Stimulated activated CD4-positive, alpha-beta T cell treated with anti-CD3 and anti-CD28 coated beads, Interleukin-1b, Interleukin-23, amount 100 ng/mL, for 48 hours (primary cell): ENCODE measurements at places on chromosomes 11 and 22.
A peak's percentile ranks its signal among the peaks of the same experiment; 100 is the strongest.

GRCh38 chr11:67519726-67520125 lies 3.5 kb downstream of the CABP2 start:
- no peak for DNase-seq

GRCh38 chr11:82003671-82004515 lies 729.8 kb downstream of the FAM181B start:
- peak; percentile 46 for DNase-seq

GRCh38 chr11:11498195-11498594 lies 123.6 kb downstream of the GALNT18 start:
- no peak for DNase-seq

DNA sequence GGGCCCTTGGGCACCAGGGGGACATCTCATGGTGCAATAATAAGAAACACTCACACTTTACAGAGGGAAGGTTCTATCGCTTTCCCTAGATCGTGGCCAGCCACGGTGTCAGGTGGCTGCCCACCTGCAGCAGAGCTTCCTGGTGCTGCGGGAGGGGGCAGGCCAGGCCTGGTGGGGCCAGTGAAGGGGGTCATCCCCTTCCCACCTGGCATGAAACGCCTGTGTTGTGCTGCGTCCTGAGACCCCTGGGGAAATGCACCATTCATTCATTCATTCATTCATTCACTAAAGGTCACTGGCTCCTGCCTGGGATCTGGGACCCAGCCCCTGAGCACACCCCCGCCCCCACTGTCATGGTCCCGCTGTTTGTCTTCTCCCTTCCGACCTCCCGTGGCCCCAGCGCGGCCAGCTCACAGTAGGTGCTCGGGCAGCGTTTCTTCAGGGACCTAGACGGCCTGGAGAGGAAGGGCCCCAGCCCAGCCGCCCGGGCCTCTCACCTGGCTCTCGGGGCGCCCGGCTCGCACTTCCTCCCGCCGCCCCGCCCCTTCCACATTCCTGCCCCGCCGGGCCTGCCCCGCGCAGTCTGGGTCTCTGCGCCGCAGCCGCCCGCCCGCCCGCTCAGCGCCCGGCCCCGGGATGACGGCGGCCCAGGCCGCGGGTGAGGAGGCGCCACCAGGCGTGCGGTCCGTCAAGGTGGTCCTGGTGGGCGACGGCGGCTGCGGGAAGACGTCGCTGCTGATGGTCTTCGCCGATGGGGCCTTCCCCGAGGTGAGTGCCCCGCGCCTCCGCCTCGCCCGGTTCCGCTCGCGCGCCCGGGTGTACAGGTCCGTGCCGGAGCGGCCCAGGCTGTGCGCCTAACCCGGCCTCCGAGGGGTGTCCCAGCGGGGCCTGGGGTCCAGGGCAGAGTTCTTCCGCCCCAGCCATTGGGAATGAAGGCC lies at the start of gene RHOD:
RHOD (plus strand) TSS at position 581 of the 938 bp plus-strand sequence; CDS start at position 637, 56 bp downstream.
- no peak for DNase-seq

- DNase-seq = no peak
These were observed 12.1 kb upstream of the ELFN2 start for GRCh38 chr22:37439347-37439746.

DNA sequence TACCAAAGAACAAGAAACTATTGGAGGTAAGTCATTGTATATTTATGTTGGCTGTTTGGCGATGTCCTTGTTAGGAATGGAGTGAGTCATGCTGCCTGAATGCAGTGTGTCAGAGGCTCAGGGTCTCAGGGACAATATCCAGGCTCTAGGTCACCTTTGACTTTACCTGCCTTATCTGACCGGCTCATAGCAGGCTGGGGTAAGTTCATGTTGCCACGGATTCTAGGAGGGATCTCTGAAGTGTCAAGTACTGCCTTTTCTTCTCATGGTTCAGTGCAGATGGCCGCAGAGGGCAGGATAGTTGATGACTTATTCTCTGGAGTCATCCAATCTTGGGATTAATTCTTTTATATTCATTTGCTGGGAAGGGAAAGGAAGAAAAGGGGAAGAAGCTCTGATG lies 53.2 kb downstream of the SPON1 start:
- no peak for DNase-seq

DNA sequence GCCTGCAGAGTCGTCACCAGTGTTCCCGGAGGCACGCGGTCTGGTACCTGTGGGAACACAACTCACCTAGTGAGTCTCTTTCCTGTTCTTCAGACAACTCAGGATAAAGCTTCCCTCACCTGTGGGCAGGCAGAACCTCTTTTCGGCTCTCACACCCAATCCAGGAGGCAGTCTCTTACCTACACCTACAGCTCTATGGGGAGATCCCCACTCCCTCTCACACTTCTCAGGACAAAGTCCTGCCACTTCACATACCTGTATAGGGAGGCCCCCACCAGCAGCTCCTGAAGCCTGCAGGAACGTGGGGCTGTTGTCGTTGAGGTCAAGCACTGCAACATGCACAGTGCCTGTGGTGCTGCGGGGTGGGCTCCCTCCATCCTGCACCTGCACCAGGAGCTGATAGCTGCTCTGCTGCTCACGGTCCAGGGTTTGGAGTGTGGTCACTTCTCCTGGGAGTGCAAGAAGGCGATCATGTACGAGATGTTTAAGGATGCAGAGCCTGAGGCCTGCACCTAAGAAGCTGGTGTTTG lies 12.2 kb upstream of the TPP1 start:
- DNase-seq = no peak

- DNase-seq = no peak
These were observed 200.5 kb upstream of the LRRC4C start for GRCh38 chr11:41659985-41660384.

GRCh38 chr11:120302001-120302805 lies 22.9 kb upstream of the TLCD5 start:
- no peak for DNase-seq

GRCh38 chr11:102572554-102573220 lies 42.1 kb upstream of the MMP7 start:
- no peak for DNase-seq

DNA sequence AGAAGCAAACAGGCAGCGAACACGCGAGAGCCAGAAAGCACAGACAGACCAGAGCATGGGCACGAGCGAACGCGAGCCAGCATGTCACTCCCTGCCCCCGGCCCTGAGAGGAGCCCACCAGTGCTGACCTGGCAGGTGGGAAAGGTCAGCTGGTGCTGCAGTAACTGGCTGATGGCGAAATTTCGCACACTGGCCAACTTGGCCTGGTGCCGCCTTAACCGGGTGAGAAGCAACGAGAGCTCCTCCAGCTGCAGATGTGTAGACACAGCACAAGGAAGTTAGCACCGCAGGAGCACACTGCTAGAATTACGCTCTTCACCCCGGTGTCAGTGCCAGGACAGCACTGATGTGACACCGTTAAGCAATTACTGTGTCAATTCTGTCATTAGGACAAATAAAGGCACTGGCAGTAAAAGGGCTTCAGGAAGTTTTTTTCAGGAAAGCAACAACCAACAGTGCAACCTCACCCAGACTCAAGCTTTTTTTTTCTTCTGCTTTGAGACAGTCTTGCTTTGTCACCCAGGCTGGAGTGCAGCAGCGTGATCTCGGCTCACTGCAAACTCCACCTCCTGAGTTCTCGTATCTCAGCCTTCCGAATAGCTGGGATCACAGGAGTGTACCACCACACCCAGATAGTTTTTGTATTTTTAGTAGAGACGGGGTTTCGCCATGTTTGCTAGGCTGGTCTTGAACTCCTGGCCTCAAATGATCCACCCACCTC lies 76.8 kb downstream of the C11orf58 start:
- DNase-seq = no peak

GRCh38 chr11:27545035-27545434 lies 38.5 kb upstream of the LIN7C start:
- DNase-seq = no peak

GRCh38 chr11:18775492-18776292 lies 15.9 kb downstream of the PTPN5 start:
- peak; percentile 67 for DNase-seq

DNA sequence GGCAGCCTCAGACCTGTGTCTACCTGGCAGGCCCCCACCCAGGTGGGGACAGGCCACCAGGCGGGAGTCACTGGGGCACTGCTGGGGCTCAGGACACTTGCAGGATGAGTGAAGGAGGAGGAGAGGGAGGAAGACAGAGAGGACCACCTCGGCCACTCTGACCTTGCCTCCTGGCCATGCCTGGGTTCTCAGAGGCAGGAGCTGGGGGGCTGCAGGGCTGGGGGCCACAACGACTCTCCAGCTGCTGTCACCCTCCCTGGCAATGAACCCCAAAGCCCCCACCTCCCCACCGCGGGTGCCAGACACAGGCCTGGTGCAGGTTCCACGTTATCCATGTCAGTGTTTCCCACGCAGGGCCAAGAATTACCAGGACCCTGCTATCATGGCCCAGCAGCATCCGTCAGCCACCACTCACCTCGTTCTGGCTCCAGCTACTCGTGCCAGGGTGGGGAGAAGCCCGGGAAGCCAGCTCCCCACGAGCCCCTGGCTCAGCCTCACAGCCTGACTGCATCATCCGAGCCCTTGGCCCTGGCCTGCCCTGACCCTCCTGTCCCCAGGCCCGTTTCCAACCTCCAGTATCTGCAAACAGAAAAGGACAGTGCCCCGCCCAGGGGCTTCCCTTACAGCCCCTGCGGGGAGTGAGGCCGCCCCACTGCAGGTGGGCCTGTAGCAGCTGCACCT lies 62.4 kb downstream of the BRD1 start:
- no peak for DNase-seq

- DNase-seq = no peak
These were observed 29.1 kb upstream of the APLNR start for GRCh38 chr11:57266157-57266556.

DNA sequence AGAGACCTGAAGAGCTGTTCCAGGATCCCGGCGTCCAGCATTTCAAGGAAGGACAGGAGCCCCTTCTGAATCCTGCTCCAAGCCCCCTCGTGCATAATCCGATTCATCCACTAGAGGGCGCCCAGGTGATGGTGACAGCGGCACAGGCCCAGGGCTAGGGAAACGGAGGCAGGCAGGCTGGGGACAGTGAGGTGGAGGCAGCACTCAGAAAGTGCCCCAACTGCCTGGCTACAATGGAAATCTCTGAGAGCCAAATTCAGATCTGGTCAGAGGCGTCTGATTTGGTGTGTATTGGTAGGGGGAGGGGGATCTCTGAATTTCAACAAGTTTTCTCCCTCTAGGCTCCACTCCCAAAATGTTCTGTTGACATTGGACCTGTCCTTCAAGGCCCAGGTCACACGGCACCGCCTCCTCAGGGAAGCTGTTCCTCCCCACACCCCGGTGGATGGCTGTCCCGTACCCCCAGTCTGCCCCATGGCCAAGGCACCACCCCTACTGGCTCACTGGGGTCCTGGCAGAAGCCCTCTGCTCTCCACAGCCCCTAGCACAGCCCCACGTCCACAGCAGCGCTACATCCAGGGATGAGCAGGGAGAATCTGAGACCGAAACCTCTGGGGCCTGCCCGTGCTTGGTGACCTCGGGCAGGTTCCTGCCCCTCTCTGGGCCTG lies 142.9 kb downstream of the CRYBB2 start:
- peak; percentile 63 for DNase-seq

GRCh38 chr22:38565441-38565840 lies 4.5 kb downstream of the DMC1 start:
- DNase-seq = no peak

DNA sequence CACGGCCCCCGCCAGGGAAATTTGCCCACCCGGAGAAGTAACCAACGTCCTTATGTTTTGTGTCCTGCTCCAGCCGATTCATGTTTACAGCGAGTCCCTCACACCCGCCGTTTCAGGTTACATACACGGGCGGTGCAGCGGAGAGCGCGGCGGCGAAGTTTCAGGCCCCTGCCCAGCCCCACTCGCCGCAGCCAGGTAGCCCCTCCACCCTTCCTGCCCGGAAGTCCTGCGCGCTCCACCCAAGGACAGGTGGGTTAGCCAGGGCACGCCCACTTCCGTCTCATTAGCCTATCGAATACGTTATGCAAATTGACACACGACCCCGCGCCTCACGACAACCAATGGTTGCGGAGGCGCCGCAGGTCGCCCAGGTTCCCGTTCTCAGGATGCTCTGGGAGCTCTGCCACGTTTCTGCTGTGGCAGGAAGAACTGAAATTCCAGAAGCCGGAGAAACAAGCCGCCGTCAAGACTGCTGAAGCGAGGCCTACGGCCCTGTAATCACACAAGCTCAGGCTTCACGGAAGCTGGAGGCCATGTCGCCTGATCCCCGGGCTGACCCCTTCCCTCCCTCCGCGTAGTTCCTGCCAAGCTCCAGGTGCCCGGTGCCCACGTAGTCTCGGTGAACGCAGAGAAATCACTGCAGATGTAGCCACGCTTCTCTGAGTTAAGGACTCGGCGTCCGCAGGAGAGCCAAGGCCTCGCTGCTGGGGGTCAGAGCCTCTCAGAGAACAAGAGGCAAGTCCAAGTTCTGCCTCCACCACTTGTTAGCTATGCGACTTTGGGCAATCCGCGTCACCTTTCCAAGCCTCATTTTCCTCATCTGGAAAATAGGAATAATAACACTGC lies 22.4 kb upstream of the MYH9 start:
- DNase-seq = peak; percentile 74

- DNase-seq = no peak
These were observed 43.2 kb downstream of the USP47 start for GRCh38 chr11:11884774-11885481.

GRCh38 chr11:42255906-42256305 lies 796.5 kb upstream of the LRRC4C start:
- DNase-seq = no peak

- no peak for DNase-seq
These were observed 930.4 kb downstream of the TBC1D22A start for GRCh38 chr22:47692811-47693210.

DNA sequence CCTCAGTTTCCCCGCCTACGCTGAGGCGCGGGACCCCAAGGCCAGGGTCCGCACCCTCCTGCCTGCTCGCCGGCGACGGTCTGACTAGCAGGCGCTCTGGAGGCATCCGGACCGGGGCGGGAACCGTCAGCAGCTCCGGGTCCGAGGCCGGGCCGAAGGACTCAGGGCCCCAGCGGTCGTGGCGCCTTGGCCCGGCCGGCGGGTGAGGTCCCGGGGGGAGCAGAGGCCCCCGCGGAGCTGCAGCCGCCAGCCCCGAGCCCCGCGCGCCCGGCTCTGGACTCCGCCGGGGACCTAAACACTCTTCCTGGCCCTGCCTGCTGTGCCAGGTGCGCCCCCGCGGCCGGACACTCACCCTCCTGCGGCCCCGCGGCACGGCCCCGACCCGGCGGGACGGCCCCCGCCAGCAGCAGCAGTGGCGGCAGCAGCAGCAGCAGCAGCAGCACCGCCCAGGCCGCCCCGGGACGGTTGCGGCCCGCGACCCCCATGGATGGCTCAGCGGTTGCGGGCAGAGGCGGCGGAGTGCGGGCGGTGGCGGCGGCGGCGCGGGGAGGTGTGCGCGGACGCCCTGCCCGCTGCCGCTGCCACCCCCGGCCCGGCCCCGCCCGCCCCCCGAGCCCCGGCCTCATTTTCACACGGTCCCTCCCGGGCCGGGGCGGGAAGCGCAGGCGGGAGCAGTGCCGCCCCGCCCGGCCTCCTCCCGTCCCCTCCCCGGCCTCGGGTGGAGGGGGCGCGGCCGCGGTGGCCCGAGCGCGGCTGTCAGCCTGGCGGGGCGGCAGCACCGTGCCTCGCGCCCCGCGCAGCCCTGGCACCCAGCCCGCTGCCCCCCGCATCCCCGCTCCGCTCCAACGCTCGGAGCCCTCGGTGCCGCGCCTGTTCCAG lies at the start of gene SCUBE2:
SCUBE2 (minus strand) TSS at position 556 of the 879 bp plus-strand sequence; CDS start at position 485, 71 bp downstream.
- no peak for DNase-seq
